ENCODE measurements at places on chromosomes 13 and 19.
A peak's percentile ranks its signal among the peaks of the same experiment; 100 is the strongest.

- DNase-seq = no peak
Measured at GRCh38 chr13:24215126-24215525, 54.6 kb downstream of the SPATA13 start.

GRCh38 chr19:27673986-27674385 is 1539.0 kb downstream of the UQCRFS1 start:
- DNase-seq = no peak

GRCh38 chr19:36054733-36055686 is at the start of gene WDR62:
Gene WDR62, plus strand, starts transcription at chr19:36054897. Its CDS starts 75 bp downstream, at chr19:36054972.
- peak; percentile 99 for DNase-seq

- no peak for DNase-seq
Measured at GRCh38 chr13:31334994-31335557, 135.3 kb downstream of the B3GLCT start.

DNA sequence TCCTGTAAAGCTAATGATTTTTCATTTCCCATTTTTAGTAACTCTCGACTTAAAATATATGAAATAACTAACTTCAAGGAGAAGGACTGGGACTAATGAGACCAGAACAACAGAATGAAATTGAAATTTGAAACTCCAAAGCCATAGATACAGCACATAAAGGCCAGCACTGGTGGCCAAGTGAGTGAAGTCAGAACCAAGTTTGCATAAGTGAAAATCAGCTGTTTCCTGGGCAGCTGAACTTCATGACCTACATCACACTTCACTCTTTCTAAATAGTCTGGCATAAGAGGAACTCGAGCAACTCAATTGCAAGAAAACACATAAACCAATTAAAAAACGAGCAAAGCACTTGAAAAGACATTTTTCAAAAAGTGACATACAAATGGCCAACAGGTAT is 84.5 kb downstream of the DCLK1 start:
- no peak for DNase-seq

- no peak for DNase-seq
Measured at GRCh38 chr13:30755678-30756077, 20.3 kb downstream of the ALOX5AP start.

- DNase-seq = no peak
Measured at GRCh38 chr13:57552437-57552836, 79.1 kb upstream of the PCDH17 start.

DNA sequence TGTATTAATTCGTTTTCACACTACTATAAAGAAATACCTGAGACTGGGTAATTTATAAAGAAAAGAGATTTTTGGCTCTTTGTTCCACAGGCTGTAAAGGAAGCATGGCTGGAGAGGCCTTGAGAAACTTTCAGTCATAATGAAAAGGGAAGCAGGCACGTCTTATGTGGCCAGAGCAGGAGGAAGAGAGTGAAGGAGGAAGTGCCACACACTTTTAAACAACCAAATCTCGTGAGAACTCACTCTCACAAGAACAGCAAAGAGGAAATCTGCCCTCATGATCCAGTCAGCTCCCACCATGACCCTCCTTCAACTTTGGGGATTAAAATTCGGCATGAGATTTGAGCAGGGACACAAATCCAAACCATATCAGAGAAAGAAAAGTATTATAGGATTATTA is 1255.9 kb upstream of the MIR17HG start:
- DNase-seq = no peak

- peak; percentile 80 for DNase-seq
Measured at GRCh38 chr19:6108721-6109633, 1.3 kb downstream of the RFX2 start.

Measured in right kidney (tissue), 9 donors.